KG1 (cell line): ENCODE measurements at places on chromosomes 12 and 14.
A peak's percentile ranks its signal among the peaks of the same experiment; 100 is the strongest.

GRCh38 chr14:72699443-72699842 lies 194.5 kb downstream of the DPF3 start:
- no peak for DNase-seq

- DNase-seq = no peak
Measured at GRCh38 chr12:110193196-110193595, 69.0 kb downstream of the IFT81 start.

GRCh38 chr12:52772772-52773171 lies 4.4 kb downstream of the KRT76 start:
- DNase-seq = no peak

- DNase-seq = peak; percentile 2
Measured at GRCh38 chr12:22321638-22322037, 12.9 kb downstream of the ST8SIA1 start.

GRCh38 chr12:26058818-26059217 lies 66.0 kb downstream of the BHLHE41 start:
- no peak for DNase-seq
